ACHN (cell line): ENCODE measurements at places on chromosomes 5 and 9.

- no peak for DNase-seq
Measured at GRCh38 chr5:170746961-170747340, 36.6 kb upstream of the GABRP start.

DNA sequence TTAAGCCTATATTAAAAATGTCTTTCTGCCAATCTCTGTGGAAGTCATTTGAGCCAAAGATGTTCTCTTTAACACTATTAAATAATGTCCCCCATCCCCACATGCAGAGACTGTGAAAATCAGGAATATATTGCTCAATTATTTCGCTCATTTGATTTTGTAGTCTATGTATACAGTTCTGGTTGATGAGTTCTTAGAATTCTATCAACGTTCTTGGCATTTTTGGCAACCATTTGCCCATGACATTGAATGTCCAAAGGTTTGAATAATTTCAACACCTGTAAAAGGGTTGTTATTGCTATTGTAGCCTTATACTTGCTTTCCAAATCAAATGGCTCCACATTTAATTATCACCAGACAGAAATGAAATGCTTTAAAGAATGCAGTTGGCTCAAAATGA is 536.1 kb downstream of the CAAP1 start:
- DNase-seq: peak; percentile 6

DNA sequence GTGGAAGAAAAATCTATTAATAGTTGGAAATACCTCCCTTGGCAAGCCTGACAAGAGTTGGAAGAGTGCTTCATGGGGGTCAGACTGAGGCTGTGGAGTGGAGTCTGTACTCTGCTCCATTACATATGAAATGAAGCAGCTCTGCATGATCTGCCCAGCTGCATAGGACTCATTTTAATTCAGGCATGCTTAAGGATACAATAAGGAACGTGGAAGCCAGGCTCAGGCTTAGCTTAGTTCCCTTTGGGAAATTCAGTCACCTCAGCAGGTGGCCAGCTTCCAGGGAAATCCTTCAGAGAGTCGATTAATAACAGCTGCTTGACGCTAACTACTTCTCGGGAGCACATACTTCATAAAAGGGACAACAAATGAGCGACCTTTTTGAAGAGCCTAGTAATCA is 1672.9 kb upstream of the WWC1 start:
- DNase-seq: no peak

DNA sequence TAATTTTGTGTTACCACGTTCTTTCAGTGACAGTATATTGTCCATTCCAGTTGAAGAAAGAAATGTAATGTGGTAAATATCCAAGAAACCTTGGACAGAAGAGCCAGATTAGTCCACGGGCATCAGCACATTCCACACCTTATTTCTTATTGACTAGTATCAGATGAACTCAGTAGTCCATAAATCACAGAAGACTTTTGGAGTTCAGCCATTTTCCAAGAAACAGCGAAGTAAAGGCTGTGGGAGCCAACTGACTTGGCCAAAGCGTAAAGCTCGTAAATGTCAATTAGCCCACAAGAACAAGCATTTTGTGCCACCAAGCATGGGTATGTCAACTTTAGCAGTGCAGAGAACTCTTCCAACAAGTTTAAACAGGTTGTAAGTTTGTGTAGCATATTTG is 60.2 kb upstream of the STARD4 start:
- DNase-seq: no peak

DNA sequence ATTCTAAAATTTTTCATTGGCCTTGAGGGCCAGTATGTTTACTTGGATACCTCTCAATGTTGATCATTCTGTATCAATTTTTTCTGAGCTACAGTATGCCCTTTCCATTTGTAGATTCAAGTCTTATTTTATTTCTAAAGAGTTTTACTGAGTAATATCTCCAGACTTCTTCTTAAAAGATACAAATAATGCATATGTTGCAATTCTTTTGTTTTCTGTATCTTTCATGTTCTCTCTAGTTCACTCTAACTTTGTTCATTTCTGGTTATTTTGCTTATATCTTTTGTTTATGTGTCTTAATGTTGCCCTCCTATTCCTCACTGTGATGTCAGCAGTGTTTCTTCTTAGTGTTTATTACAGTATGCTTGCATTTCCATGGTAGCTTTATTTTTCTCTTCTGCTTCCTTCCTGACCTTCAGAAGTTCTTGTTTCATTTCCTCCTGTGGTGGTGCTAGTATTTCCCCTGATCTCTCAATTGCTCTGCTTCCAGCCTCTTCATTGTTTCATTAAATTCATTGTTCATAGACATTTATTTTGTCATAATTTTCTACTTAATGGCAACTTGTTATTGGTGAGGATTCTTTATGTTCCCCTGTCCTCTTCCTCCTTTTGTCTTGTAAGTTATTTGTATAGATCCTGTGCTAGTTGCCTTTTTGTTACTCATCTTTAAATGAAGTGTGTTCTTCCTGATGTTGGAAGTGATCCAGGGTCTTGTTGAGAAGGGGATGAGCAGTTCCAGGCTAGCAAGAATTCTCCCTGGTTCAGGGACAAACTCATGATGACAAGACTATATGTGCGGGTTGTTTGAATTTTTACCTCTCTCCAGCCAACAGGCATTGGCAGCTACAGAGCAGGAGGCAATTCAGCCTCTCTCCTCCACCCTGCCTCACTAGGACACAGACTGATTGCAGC is 160.8 kb downstream of the DEPDC1B start:
- DNase-seq: no peak
